ENCODE measurements at places on chromosomes 7 and 10.

DNA sequence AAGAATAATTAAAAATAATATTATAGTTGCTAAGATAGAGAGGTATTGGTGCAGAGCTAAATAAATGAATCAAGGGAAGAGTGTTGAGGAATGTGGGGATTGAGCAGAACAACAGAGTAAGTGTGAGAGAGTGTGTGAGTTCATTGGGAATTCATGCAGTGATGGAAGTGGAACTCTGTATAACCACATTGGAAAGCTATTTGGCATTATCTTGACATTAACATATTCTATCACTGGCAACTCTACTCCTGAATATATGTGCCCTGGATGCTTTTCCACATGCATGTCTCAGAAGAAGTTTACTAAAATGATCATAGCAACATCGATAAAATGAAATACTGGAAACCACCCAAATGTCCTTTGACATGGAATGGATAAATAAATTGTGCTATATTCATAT, 164.1 kb downstream of the SEMA3E start:
- DNase-seq, result no peak

DNA sequence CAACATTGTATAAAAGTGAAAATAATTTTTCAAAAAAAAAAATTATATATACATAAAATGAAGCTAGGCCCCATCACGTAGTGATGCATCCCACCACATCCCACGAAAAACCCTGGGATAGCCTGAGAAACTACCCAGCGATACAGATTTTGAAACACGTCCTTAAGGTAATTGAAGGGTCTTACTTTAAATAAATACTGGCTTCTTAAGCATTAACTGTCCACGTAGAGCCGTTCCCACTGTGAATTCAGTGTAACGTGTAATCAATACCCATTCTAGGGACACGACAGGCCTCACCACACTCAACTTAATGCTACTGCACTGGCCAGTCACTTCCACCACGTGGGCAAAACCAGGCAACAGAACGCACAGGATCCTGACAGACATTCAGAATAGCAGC, 4.0 kb downstream of the ANKRD61 start:
- no peak for DNase-seq

DNA sequence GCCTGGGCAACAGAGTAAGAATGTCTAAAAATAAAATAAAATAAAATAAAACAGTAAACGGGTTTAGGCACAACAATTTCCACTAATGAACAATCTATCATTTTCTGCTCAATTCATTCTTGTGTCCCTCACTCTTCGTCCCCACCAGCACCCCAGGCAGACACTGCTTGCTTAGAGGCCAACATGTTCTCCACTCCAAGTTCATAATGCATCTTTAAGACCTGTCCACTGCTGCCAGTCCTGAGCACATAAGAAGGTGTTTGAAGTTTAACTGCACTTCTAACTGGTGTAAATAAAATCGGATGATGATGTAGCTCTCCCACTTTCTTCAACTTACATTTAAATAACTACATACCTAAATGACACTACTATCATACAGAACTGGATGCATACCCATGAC, 13.2 kb downstream of the PDLIM1 start:
- no peak for DNase-seq

GRCh38 chr10:3241274-3241921, 68.8 kb upstream of the PITRM1 start:
- no peak for DNase-seq

DNA sequence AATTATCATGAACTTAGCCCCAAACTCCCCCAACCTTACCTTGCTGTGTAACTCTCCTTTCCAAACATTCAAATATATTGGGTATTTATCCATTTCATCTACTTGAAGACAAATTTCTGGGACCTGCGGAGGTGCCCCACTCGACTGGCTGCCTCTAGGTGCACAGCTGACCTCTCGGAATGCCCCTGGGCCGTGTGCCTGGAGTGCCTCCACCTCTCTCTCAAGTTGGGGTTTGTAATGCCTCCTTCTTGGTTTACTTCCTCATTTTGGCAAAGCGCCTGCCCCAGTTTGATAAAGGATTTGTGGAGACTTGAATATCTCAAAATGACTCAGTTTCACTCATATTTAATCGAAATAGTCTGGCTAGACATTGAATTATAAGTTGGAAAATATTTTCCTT, 16.6 kb downstream of the ZNF777 start:
- no peak for DNase-seq

DNA sequence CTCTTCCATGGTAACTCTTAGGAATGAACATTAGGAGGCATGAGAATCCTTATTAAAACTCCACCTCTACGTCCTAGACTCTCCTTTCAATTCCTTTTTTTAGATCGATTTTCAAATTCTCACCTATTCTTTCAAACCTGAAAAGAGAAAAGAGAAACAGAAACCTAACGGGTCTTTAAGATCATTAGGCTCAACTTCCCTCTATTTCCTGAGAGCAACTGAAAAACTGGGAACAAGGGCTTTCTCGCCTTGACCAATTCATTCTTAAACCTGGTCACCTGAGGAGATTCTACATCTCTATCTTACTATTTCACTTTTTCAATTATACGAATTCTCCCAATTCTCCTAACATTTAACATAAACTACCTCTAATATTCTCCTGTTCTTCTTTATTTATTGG, 2.8 kb downstream of the TFEC start:
- DNase-seq, result no peak

- DNase-seq, result peak; percentile 59
Measured at GRCh38 chr7:81810476-81811155, 40.8 kb upstream of the HGF start.

DNA sequence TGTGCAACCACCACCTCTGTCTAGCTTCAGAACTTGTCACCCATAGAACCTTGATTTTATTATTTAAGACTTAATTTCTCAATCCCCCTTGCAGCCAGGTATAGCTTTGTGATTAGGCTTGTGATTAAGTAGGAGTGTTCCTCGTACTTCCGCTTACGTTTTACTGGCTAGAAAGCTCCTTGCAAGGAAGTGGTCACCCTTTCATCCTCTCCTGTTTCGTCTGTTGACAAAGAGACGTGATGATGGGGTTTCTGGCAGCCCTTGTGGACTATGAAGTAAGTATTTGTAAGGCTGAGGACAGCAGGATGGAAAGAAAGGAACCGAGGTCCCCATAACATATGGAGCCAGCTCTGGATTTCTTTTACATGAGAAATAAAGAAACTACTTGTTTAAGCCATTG, 86.5 kb upstream of the KDM7A start:
- DNase-seq, result no peak
